Cerebellum (tissue), 4 donors: ENCODE measurements at places on chromosomes 12 and 14. TPM values are rescaled to one million over a fixed set of nuclear protein-coding genes. Genes with fewer than 3 reads are reported as not detected.

SLC39A2 gene
- not detected for total RNA-seq

TNFRSF1A gene
- total RNA-seq, result 11.1 TPM

RTL1 gene
- under 0.01 TPM for total RNA-seq

SLC10A1 gene
- not detected for total RNA-seq

PRB2 gene
- not detected for total RNA-seq

CD4 gene
- total RNA-seq, result 3.3 TPM

MYH6 gene
- total RNA-seq, result 0.09 TPM

FSCB gene
- total RNA-seq, result 0.18 TPM

FOXG1 gene
- total RNA-seq, result 0.09 TPM

SLC2A14 gene
- total RNA-seq, result 2.3 TPM
